ENCODE measurements at places on chromosomes 6 and 20.

GRCh38 chr6:157982102-157982562, 469 bp downstream of the SYNJ2 start:
- no peak for DNase-seq

DNA sequence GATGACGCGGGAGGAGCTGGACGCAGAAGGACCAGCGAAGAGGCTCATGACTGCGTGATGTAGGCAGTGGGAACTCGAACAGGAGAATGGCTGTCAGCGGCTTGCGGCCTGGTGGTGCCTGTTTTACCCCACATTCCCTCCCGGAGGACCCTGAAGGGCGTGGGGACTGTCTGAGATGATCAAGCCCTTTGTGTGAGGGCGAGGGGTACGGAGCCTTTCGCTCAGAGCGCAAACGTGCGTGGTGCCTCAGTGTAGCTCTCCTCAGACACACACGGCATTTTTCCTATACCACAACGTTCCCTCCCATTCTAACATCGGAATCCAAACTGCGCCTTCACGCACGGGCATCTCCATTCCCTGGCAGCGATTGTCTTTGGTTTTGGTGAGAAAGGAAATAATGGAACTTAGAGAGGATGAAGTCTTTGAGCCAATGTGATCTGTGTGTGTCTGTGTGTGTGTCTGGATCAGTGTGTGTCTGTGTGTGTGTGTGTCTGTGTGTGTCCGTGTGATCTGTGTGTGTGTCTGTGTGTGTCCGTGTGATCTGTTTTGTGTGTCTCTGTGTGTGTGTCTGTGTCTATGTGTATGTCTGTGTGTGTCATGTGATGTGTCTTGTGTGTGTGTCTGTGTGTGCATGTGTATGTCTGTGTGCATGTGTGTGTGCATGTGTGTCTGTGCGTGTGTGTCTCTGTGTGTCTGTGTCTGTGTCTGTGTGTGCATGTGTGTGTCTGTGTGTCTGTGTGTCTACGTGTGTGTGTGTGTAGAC, 5.3 kb downstream of the PTK6 start:
- no peak for DNase-seq

- DNase-seq = peak; percentile 50
Measured at GRCh38 chr6:111011360-111012142, 29.7 kb downstream of the RPF2 start.

DNA sequence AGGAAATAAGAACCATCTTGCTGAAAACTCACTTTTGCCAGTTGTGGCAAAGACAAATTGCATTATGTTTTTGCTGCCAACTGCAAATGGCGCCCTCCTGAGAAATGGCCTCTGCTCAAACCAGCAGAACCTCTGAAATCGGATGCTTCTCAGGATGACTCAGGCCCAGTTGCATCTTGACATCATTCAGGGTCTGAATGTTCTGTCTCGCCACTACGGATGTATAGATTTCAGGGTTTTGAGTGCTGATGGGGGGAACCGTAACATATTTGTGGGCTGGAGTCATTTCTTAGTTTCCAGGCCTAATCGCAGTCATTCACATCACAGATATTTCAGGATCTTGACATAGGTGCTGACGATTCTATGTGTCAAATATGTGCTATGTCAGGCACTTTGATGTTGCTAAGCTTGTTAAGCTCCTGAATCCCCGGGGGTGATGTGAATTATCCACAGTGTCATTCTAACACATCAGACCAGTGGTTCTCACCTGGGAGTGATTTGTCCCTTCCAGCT, 207.1 kb downstream of the NFATC2 start:
- DNase-seq = no peak

DNA sequence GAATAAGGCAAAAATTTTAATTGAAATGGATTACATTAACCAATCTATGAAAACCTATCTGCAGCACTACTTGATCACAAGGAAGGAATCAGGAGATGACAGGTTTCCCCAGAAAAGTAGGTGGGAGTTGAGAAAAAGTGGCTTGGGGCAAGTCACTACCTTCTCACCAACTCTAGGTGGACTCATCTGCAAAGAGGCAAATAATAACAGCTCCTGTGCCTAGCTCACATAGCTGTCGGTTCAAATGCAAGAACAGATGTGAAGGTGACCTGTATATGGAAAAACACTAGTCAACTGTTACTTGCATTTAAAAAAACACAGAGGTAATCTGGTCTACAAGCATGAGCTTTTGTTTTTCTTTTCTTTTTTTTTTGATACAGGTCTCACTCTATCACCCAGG, 67.2 kb downstream of the POPDC3 start:
- no peak for DNase-seq

DNA sequence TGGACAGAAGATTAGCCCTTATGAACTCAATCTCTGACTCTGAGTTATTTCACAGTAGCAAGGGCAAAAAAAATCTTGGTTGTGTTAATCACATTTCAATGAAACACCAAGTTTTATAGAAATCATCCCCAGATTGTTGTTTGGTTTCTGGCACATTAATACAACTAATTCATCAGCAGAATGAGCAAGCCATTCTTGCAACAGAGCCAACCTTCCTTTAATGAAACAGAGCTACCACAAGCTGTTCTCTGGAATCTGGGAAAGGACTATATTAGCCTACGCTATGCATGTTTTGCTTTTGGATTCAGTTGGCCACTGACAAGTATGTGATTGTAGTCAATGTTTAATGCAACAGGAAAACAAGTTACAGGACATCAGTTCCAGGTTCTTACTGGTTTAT, 13.8 kb upstream of the POPDC3 start:
- no peak for DNase-seq

DNA sequence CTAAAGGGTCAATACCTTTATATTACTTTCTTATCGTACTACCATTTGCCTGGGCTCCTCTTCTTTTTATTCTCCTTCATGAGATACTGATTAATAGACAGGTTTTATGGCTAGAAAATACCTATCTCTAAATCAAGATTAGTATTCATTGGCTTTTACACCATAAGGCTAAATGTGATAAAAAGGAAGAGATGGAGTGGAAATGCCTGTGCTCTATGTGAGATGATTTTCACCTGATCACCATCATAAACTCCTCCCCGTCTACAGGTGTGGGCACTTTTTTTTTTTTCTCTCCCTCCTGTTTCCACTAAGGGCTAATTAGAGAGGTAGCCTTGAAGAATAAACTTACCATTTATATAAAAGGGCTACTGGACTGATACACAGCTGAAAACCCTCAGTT, at the start of gene GLYATL3:
Gene GLYATL3, plus strand, starts transcription at position 301 of the 400 bp plus-strand sequence. CDS start 12,068 bp downstream, outside the sequence.
- DNase-seq = no peak

- no peak for DNase-seq
Measured at GRCh38 chr20:40319741-40320516, 369.1 kb downstream of the MAFB start.

DNA sequence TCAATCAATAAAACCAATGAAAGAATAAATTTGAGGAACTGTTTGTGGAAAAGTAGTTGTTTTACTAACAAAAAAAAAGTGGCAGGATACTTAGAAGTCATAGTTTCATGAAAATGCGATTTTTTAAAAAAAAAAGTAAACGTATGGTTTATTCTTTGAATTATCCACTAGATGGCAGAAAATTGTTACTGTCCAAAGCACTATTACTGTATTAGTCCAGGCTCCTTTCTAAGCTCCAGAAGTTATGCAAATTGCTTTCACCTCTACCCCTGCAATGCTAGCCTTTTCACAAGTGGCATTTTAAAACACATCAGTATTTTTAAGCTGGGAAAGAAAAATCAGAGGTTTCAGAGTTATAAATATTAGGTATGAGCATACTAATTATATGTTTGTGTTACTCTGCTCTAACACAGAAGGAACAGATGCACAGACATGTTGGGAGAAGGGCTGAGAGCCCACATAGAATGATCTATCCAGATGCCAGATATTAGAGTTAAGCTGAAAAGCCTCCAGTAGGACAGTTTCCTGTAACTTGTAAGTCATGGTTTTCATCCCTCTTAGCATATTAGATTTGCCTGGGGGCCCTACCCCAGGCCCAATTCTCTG, 63.9 kb downstream of the FHL5 start:
- DNase-seq = peak; percentile 10

GRCh38 chr6:31075528-31075927, 36.8 kb downstream of the C6orf15 start:
- no peak for DNase-seq

Data from CD4-positive, alpha-beta T cell treated with Interleukin-4 for 4 hours (primary cell).